Caco-2 (cell line): ENCODE measurements at places on chromosomes 5 and 9. TPM values are rescaled to one million over a fixed set of nuclear protein-coding genes. Genes with fewer than 3 reads are reported as not detected.

Gene C9
- 0.39 and 0.41 TPM in 2 replicates for total RNA-seq

Gene SLC6A18
- total RNA-seq = not detected in 2 replicates

Gene SSBP2
- total RNA-seq = 2.5 and 3.3 TPM in 2 replicates

Gene ADAMTS12
- total RNA-seq = 0.35 TPM in 1 of 2 replicates, not detected in the other

Gene APBA1
- total RNA-seq = 0.32 and 0.34 TPM in 2 replicates

Gene OR1J2
- total RNA-seq = not detected in 2 replicates

- H3K4me3 ChIP-seq = no peak overlapping the region
- DNase-seq = no peak
- H3K4me1 ChIP-seq = no peaks in the 10 kb centered on the region
- H3K27me3 ChIP-seq = no peaks in the 10 kb centered on the region
- no peaks in the 10 kb centered on the region for H3K36me3 ChIP-seq
- no peak overlapping the region for H3K27ac ChIP-seq
These were observed 309.1 kb downstream of the ADAMTS6 start for GRCh38 chr5:65172486-65173129.

DNA sequence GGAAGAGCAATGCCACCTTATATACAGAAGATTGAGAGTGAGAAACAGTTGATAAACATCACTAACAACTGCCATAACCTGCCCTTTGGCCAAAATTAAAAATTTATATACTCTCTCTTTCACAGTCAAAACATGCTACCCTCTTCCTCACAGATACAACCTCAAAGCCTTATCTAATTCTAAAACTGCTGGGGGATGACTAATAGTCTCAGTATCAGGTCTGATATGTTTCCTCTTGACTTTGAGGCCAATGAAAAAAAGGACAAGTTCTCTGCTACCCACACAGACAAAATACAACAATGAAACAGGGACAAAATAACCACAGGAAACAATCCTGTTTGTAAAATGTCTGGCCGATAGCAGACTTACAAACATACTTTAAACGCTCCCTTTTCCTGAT is 485.6 kb upstream of the NUDT12 start:
- H3K27ac ChIP-seq = no peak overlapping the region
- no peak for DNase-seq
- no peaks in the 10 kb centered on the region for H3K4me1 ChIP-seq
- no peaks in the 10 kb centered on the region for H3K27me3 ChIP-seq
- no peak overlapping the region for H3K4me3 ChIP-seq

DNA sequence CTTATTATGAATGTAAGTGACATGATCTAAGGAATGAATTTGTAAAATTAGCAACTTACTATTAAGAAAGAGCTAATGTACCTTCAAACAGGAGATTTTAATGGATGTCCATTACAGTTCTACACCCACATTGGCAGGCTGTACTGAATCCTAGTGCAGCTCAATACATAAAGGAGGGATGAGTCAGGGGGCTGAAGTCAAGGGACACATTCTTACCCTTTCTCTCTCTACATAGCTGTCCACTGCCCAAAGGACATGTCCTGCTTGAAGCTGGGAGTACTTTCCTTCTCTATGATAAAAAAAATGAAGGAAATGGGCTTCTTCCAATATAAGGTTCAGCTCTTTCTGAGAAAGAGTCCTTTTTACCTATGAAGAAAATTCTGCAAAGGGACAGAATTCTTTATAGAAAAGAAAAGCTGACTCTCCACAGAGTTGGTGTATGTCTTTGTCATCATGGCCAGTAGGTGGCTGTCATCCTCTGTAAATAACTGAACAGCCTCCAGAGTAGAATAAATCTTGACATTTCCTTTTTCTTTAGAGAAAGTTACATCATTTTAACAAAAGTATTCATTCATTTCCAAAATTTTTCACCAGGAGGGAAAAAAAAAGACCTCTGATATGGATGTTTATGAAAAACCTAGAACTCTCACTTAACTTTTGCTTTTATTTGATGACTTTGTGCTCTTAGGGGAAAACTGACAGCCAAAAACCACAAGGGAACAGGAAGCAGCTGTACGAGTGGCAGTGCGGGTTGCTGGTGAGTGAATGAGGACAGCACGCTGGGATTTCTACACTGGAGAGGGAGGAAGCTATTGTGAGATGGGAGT is 13.1 kb upstream of the IFNA14 start:
- DNase-seq = peak; percentile 4
- no peaks in the 10 kb centered on the region for H3K4me1 ChIP-seq
- no peak overlapping the region for H3K4me3 ChIP-seq
- no peaks in the 10 kb centered on the region for H3K36me3 ChIP-seq

- H3K4me3 ChIP-seq = no peak overlapping the region
- H3K4me1 ChIP-seq = peaks cover 52% of the 10 kb centered on the region
- peak overlapping the region; percentile 63 for H3K27ac ChIP-seq
- no peaks in the 10 kb centered on the region for H3K36me3 ChIP-seq
- H3K27me3 ChIP-seq = no peaks in the 10 kb centered on the region
- DNase-seq = no peak
These were observed 87.9 kb downstream of the IQGAP2 start for GRCh38 chr5:76490960-76491359.

- H3K27me3 ChIP-seq = no peaks in the 10 kb centered on the region
- no peak overlapping the region for H3K27ac ChIP-seq
- DNase-seq = no peak
These were observed 124.8 kb upstream of the LMX1B start for GRCh38 chr9:126488881-126489404.

DNA sequence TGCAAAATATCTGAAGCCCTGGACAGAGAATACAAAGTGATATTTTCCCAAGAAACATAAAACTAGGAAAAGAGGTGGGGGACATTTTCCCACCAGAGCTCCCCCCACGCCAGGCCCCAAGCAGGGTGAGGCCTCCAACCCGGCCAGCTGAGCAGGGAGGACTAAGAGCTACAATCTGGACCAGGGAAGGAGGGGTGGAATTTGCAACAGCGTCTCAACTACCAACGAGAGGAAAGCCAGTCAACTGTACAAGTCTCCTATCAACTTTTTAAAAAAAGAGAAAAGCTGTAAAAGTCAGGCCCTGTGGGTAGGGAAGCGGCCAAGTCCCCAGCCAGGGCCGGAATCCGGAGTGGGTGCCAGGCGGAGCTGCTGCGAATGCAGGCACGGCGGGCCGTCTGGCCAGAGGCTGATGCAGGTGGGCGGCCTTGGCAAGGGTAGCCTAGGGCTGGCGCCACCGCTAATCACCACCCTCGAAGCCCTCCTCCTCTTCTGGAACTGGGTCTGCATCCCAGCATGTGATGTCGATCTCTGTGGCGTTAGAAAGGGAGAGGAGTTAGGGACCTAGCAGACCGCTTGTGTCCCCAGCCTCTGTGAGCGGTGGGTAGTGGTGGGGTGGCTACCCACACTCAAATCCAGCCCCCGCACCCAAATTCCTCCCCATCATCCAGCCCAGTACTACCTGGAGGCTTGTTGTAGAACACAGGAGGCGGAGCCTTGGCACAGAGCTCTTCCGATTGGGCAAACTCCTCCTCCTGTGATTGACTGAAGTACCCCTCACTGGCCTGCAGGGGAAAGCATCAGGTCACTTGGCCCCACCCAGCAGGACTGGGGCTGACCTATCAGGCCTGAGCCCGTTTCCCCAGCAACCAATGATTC is 10.6 kb downstream of the PRR7 start:
- peaks cover 7% of the 10 kb centered on the region; the same call in 1 of the 2 replicates for H3K4me1 ChIP-seq
- peak; percentile 97 for DNase-seq
- H3K27ac ChIP-seq = peak overlapping the region; percentile 87
- H3K36me3 ChIP-seq = peaks cover 1% of the 10 kb centered on the region; the same call in 1 of the 2 replicates

GRCh38 chr9:124218987-124219461 is 38.7 kb upstream of the NEK6 start:
- H3K27ac ChIP-seq = no peak overlapping the region
- H3K4me3 ChIP-seq = no peak overlapping the region
- no peak for DNase-seq
- peaks cover 15% of the 10 kb centered on the region for H3K4me1 ChIP-seq

DNA sequence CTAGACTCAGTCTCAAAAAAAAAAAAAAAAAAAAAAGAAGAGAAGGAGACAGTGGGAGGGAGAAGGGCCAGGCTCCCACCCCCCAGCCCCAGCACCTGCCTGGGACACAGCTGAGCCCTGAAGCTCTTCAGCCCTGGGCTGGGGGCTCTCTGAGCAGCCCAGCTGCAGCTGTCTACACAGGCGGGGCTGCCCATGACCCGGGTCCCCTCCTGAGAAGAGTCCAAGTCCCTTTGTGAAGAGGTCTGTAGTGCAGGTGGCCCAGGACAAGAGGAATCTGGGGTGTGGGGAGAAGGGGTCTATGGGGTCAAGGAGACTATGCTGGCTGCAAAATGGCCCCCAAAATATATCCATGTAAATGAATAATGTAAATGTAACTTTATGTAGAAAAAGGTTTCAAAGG is 6.7 kb upstream of the LCN2 start:
- no peak overlapping the region for H3K4me3 ChIP-seq
- H3K27me3 ChIP-seq = no peaks in the 10 kb centered on the region
- no peak for DNase-seq
- H3K27ac ChIP-seq = no peak overlapping the region
- H3K36me3 ChIP-seq = no peaks in the 10 kb centered on the region

DNA sequence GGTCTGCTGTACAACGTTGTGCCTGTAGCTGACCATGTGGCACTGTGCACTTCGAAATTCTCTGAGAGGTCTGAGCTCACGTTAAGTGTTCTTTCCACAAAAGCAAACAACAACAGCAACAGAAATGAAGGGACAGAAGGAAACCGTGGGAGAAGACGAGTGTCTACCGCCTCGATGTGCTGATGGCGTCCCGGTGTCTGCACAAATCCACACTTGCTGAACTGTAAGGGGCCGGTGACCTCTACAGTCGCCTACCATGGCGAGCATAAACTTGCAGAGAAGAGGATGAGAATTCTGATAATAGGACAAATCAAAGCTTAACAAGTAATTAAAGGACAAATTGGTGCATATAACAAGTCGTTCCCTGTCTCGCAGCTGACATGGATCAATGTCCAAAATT is 114.0 kb downstream of the ADAMTS2 start:
- DNase-seq = no peak
- no peak overlapping the region for H3K4me3 ChIP-seq
- H3K27me3 ChIP-seq = no peaks in the 10 kb centered on the region
- no peaks in the 10 kb centered on the region for H3K36me3 ChIP-seq
- H3K27ac ChIP-seq = no peak overlapping the region

GRCh38 chr5:115374057-115374775 is 77.8 kb upstream of the CCDC112 start:
- H3K4me1 ChIP-seq = no peaks in the 10 kb centered on the region
- no peak for DNase-seq
- no peak overlapping the region for H3K4me3 ChIP-seq
- no peak overlapping the region for H3K27ac ChIP-seq

DNA sequence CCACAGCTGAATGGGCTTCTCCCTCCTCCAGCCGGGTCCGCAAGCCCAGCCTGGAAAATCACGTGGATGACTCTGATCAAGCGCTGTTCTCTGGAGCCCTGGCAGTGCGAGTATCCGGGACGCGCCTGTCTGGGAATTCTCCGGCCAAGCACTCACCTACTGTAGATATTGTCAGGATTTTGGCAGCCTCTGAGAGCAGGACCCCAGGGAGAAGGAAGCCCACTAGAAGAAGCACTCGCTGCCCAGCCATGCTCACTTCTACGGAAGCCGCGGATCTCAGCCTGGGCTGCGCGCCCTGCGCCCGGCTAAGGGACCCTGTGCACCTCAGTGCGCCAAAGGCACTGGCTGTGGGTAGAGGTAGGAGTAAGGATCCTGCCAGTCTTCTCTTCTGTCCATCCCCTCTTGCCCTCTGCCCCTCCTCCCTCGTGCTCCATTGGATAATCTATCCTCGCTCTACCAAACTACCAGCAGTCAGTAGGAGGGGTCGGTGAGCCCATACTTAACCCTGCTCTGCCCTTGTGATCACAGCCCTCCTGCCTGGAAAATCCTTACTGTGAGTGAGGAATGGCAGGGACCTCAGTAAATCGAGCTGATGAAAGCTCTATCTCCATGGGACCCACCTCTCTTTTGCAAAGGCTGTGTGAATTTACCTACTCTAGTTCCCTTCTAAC is at the start of gene UGT3A2:
Gene UGT3A2, minus strand, starts transcription at position 343 of the 671 bp plus-strand sequence. Its CDS starts 93 bp downstream, at position 250.
- no peaks in the 10 kb centered on the region for H3K27me3 ChIP-seq
- H3K4me3 ChIP-seq = no peak within 1 kb of the TSS
